ENCODE measurements at places on chromosomes 11 and 22. TPM values are rescaled to one million over a fixed set of nuclear protein-coding genes. Genes with fewer than 3 reads are reported as not detected.

IPO7 gene
- 186 TPM for total RNA-seq

FBLN1 gene
- 80.2 TPM for total RNA-seq

SLC25A18 gene
- total RNA-seq, result not detected

TUBA8 gene
- total RNA-seq, result not detected

MTNR1B gene
- not detected for total RNA-seq

TMEM179B gene
- 42.5 TPM for total RNA-seq

KDM4E gene
- not detected for total RNA-seq

TUG1 gene
- 43.1 TPM for total RNA-seq

All from smooth muscle cell of the umbilical artery (primary cell).